ENCODE measurements at places on chromosomes 2 and 18.
A peak's percentile ranks its signal among the peaks of the same experiment; 100 is the strongest.

DNA sequence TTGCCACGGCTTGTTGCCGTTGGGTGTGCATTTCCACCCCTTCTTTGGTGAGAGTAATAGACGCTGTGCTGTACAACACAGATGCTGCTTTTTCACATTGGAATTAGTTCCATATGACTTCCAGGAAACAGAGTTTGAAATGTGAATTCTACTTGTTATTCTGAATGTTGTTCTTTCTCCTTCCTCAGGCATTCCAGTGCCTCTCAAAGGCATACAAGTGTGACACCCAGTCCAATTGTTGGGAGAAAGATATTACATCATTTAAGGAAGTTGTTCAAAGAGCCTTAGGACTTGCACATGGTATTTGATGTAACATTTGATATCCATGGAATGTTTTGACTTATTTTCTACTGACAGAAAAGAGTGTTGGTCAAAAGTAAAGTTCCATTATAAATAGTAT lies 134.4 kb upstream of the LTBP1 start:
- DNase-seq, result peak; percentile 9

- DNase-seq, result no peak
Measured at GRCh38 chr2:46002507-46002883, 294.7 kb upstream of the EPAS1 start.

DNA sequence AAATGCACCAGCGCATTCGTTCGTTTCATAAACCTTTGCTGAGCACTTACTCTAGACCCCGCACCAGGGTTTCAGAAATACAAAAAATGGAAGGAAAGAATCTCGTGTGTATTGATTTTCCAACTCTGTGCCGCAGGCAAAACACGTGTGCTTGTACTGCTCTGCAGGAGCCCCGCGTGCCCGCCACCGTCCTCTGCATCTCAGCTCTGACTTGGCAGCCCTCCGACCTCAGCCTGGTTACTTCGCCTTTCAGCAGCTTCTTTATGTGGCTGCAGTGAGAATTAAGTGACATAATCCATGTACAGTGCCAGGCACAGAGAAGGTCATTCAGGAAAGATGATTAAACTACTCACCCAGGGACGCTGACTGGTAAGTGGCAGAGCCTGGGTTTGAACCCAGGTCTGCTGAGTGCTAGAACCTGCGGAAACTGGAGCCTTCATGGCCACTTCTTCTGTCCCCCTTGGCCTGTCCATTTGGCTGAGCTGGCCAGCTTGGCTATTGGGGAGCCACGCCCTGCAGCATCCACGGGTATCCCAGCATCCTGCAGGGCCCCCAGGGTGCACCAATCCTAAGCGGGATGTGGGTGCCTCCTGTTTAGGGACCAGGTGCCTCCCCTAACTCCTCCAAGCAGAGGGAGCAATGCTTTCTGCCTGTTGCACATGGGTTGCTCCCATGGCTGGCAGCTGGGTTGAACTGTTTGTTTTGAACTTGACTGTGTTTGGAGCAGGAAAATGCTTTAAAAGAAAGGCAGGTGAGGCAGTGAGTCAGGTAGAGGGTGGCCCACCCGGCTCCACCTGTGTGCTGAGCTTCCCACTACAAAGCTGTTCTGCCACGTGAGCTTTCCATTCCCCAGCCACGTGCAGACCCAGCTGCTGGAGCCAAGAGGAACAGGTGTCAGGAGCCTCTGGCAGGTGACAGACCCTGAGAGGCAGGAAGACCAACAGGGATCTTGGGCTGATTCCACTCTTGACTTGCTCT lies 34.3 kb downstream of the INHBB start:
- DNase-seq, result no peak

- no peak for DNase-seq
Measured at GRCh38 chr2:191128172-191128910, 22.5 kb downstream of the STAT4 start.

- no peak for DNase-seq
Measured at GRCh38 chr2:165064743-165065142, 109.4 kb upstream of the SLC38A11 start.

DNA sequence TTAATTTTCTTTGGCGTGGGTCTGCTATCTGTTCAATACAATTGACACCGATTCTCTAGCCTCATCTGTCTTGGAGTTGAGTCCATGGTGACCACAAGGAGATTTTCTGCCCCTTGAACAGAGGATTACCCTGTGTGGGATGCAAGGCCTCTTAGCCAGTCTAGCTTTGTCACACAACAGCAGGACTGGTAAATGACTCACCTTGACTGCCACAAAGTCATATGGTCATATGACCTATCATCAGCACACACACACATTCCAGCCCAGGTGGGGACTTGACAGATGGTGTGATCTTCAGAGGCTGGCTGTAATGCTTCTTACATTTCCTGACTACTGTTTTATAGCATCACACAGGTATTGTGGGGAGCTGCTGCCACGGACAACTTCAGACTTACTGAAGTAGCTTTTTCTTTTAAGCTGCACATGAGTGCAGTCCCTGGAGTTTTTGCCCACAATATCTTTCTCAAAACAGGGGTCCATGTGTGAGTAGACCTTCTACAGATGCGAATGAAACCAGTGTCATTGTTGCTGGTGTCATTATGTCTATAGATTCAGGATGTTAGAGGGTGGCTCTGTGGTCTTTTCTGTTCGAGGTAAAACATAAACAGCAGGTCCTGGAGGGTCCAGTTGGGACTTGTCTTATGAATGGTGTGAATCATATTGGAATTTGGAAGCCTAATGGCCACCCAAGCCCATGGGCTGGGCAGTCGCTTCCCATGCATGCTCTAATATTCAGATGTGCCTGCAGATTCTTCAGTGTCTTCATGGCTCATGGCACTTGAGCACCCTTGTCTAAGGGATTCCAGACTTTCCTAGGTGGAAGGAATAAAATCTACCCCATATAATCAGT lies 18.6 kb upstream of the ACOXL start:
- no peak for DNase-seq

DNA sequence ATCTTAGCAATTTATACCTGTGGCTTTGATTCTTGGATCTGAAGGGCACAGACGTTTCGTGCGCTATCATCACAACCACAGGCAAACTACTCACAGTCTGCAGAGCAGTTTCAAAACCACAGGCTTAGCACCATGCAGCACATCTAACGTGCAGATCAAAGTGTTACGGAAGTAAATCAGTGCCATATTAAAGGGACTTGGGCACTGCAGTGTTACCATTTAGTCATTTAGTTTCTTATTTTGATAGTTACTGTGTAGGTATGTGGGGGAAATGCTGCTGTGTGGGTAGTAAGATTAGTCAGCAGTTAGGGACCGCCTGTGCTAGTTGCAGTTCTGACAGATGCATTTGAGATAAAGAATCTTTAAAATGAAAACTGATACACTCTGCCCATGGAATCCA lies 384.0 kb downstream of the NBAS start:
- no peak for DNase-seq

DNA sequence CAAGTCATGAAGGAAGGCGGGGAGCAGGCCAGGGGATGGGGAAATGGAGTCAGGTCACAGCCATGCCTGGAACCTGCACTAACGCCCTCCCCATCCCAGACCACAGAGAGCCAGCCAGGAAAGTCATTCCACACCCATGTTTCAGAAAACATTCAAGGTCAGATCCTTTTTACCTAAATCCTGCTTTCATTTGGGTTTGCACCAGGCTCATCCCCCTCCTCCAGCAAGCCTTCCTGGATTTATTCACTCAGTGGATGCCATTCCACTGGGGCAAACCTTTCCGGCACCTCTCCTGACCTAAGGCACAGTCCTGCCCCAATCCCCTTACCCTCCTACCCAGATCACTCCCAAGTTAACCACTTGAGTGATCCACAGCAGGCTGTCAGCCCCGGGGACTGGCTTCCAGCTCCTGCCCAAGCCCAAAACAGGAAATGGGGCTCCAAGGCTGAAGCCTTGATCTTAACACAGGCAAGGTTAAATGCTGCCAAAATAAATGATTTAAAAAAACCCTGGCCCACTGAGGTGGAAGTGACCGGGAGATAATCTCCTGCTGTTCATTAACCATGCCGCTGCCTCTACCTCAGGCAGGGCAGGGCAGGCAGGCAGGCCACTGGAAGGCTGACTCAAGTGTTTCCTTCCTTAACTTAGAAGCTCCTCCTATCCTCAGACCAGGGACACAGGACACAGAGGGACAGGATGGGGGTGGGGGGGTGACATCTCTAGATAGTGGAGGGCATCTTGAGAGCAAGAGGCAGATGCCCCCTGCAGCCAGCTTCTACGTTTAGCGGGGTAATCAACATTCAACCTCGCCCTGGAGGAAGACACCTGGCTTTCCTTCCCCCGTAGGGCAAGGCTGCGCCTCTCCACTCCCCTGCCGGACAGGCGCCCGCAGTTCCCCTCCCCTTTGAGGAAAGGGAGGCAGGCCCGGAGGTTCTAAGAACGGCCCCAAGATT lies 1.4 kb downstream of the RAB11FIP5 start:
- DNase-seq, result peak; percentile 95

- peak; percentile 54 for DNase-seq
Measured at GRCh38 chr2:212863185-212863588, 288.2 kb downstream of the IKZF2 start.

DNA sequence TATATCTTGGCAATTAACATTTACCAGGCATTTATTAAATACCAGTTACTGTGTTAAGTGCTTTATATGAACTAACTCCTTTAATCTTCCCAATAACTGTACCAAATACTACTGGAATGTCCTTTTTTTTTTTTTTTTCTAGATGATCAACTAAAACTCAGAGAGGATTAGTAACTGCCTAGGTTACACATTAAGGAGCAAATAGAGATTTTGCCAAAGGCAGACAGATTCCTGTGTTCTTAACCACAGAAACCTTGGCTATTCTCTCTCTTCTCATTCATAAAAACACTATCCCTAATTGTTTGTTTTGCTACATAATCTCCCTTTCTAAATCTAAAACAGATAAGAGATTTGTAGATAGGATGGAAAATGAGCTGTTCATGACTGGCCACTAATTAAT lies 13.3 kb downstream of the DHX57 start:
- peak; percentile 66 for DNase-seq

DNA sequence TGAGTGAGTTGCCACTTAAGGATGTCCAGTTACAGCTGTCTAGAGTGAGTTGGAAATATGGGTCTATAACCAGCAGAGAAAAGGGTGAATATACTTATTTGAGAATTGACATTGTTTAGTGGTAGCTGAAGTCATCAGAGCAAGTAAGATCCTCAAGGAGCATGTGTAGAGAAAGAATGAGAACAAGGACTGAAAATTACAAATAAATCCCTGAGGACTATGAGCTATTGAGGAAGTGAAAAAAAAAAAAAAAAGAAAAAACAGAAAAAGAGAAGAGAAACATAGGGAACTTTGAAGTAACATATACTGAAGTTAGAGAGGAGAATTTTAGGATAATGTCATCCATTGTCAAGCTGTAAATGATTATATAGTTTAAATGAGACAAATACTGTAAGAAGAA lies 134.0 kb upstream of the CCDC68 start:
- DNase-seq, result no peak

DNA sequence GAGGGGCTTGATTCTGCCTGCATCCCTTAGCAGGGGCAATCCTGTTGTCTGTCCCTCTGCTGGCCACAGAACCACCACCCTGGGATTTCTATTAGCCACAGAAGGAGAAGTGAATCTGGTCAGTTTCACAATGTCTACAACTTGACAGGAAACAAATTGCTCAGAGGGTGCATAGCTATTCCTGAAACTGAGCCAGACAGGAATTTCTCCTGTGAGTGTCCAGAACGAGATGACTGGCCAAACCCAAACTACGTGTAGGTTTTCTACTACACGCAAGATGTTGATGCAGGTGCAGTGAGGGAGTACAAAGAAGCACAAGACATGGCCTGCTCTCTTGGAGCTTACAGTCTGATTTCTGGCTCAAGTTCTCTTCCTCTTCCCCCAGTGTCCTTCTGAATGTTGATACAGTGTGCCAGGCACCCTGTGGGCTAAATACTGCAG lies 201.9 kb downstream of the CLIP4 start:
- DNase-seq, result no peak

DNA sequence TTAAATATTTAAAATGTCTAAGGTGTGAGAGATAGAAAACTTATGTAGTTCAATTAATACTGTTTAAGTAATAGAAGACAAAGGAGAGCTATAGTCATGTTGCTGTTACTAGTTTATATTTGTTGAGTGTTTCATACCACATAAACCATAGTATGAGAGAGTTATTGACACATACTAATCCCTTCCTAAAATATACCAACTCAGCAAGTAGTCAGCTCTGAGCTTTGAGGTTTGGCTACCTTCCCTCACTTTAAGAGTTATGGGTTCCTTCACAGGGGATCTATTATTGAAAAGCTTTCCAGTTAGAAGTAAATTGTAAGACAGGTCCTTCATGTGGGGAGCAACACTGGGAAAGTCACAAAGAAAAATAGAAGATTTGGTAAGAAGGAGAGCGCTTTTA lies 701.6 kb upstream of the ZEB2 start:
- DNase-seq, result no peak

DNA sequence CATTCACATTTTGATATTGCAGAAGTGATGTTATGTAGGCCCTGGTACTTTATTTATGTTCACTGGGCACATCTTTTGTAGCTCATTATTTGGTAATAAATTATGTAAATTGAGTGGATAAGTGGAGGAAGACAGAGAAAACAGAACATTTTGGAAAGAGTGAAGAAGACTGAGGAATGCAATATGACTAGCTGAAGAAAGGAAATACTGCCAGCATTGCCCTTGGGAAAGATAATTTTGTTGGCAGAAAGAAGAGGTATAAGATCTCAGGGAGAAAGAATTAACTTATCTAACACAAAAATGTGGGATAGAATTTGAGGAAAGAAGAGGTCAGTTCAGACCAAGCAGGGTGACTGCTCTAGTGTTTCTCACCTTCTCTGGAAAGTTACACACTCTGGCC lies 118.8 kb downstream of the TTC27 start:
- DNase-seq, result no peak

DNA sequence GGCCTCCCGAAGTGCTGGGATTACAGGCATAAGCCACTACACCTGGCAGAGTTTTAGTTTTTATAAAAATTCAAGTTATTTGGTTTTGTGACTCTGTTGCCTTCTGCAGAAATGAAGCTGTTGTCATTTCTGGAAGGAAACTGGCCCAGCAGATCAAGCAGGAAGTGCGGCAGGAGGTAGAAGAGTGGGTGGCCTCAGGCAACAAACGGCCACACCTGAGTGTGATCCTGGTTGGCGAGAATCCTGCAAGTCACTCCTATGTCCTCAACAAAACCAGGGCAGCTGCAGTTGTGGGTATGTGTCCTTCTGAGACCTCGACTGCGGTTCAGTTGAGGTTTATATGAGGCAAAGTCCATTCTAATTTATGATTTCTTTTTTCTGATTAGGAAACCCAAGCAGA lies 7.2 kb downstream of the MTHFD2 start:
- DNase-seq, result no peak

DNA sequence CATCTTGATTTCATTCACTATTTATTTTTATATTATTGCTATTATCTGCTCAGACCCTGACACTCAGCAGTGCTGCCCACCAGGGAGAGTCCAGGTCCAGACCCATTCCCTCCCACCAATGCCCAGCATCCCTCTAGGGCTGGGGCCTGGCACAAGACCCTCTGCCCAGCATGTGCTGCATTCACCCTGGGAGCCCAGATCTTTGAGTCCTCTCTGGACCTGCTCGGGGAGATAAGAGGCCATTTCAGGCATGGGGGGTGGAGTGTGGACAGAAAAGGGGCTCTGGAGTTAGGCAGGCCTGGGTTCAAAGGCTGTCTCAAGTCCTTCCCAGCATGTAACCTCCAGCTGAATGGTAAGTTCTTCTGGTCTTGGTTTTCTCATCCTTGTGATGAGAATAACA lies 209.6 kb downstream of the CYP26B1 start:
- DNase-seq, result no peak

GRCh38 chr2:7427293-7428060 lies 510.3 kb downstream of the RNF144A start:
- DNase-seq, result peak; percentile 53

GRCh38 chr2:183493040-183493439 lies 368.8 kb downstream of the NUP35 start:
- no peak for DNase-seq

All from ACHN (cell line).